HTR-8/SVneo (cell line): ENCODE measurements at places on chromosomes 5 and 9.
A peak's percentile ranks its signal among the peaks of the same experiment; 100 is the strongest.

- DNase-seq: no peak
These were observed 3.9 kb upstream of the ISL1 start for GRCh38 chr5:51379331-51379700.

DNA sequence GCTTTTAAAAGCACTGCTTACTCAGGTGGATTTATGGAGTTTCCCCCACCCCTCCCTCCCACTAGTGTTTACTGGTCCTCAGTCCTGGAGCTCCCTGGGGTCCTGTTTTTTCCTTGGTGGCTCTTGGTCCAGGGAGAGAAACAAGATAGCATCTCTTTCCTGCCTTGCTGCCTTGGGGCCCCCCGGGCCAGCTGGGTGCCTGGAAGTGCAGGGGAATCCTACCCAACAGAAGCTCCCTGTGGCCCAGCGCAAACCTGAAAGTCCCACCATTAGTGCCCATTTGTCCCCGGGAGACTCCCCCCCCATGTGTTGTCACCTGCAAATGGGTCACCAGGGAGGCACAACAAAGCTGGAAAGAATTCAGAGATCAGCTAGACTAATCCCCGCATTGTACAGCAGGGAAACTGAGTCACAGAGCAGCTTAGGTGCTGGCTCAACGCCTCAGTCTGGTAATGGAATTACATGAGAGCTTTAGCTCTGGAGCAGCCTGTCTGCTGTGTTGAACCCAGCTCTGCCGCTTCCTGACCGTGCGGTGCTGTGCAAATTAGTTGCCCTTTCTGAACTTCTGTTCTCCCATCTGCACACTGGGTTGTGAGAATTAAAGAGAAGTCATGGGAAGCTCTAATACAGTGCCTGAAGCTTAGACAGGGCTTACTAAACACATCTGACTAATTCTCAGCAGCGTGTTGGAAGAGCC, 38.2 kb downstream of the DAB2IP start:
- no peak for DNase-seq

- DNase-seq: no peak
These were observed 67.8 kb upstream of the TBC1D2 start for GRCh38 chr9:98323051-98323830.

DNA sequence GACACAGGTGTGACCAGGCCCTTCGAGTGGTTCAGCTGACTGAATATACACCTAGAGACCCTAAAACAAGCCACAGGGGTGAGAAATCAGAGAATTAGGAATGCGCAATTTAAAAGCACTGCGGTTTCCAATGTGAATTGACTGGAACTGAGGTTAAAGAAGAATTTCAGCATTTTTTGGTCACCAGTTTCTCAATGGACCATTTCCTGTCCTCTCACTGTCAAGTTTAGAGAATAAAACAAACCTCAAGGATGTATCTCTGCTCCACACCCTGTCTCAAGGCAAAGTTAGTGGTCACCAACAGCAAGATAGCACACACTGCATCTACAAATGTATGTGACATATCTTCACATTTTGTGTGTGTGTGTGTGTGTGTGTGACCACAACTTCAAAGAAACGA, 143.8 kb upstream of the MAP3K1 start:
- DNase-seq: no peak

GRCh38 chr5:42516282-42517042, 93.2 kb downstream of the GHR start:
- DNase-seq: no peak

DNA sequence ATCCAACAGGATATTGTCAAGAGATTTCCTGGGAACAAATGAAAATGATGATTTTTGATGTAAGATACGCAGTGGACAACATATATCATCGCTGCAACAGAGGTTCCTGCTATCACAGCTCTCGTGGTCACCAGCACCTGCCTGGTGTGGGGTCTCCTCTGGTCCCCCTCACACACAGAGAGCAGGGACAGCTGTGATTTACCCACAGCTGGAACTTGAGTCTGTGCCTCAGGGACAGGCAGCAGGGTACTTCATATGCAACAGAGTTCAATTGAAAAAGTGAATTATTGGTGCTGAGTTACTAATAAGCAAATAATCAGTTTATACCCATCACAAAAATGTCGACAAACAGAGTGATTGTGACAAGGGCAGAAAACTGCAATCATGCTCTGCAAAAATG, 93.4 kb downstream of the LMX1B start:
- no peak for DNase-seq

GRCh38 chr5:126414874-126415502, 8.2 kb upstream of the GRAMD2B start:
- DNase-seq: no peak

GRCh38 chr5:99059685-99060084, 130.9 kb upstream of the CHD1 start:
- no peak for DNase-seq

- DNase-seq: no peak
These were observed 4.6 kb downstream of the SURF4 start for GRCh38 chr9:133371261-133371711.

GRCh38 chr5:62134811-62135210, 171.2 kb upstream of the KIF2A start:
- no peak for DNase-seq

- no peak for DNase-seq
These were observed 6.1 kb upstream of the TNIP1 start for GRCh38 chr5:151086905-151087360.

GRCh38 chr5:166436872-166437271, 1854.6 kb upstream of the WWC1 start:
- DNase-seq: peak; percentile 55

GRCh38 chr9:35828716-35829083, at the start of gene FAM221B:
TSS of gene FAM221B (minus strand) at chr9:35828732. CDS start at chr9:35826161, 2,571 bp downstream.
- no peak for DNase-seq
